Right renal pelvis (tissue), 4 donors: ENCODE measurements at places on chromosomes 5 and 9. TPM values are rescaled to one million over a fixed set of nuclear protein-coding genes. Genes with fewer than 3 reads are reported as not detected.

The FAM78A gene
- polyA plus RNA-seq: 3.2 TPM

The ASS1 gene
- polyA plus RNA-seq: 368 TPM

The HTR1A gene
- polyA plus RNA-seq: not detected

The IL17B gene
- polyA plus RNA-seq: 1.2 TPM

The CMBL gene
- 45.0 TPM for polyA plus RNA-seq

The LRRC19 gene
- polyA plus RNA-seq: 18.1 TPM

The TMEM215 gene
- 0.26 TPM for polyA plus RNA-seq

GRCh38 chr5:53322257-53322656 is 158.2 kb upstream of the FST start:
- no peak for DNase-seq

DNA sequence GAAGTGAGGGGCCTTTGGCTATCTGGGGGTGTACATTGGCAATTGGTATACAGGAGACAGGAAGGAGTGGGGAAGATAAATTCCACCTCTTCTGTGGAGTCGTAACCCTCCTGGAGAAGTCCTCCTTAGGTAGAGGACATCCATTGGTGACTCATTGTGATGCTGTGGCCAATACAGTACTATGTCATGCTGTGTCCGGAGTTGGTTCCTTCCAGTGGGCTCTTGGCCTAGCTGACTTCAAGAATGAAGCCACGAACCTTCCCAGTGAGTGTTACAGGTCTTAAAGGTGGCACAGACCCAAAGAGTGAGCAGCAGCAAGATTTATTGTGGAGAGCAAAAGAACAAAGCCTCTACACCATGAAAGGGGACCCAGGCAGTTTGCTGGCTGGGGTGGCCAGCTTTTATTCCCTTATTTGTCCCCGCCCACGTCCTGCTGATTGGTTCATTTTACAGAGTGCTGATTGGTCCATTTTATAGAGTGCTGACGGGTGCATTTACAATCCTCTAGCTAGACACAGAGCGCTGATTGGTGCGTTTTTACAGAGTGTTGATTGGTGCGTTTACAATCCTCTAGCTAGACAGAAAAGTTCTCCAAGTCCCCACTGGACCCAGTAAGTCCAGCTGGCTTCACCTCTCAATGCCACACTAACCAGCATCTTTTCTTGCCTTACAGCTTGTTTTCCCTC is 37.3 kb upstream of the FBP1 start:
- no peak for DNase-seq

GRCh38 chr9:32825203-32825602 is 41.9 kb downstream of the TMEM215 start:
- DNase-seq: no peak

- no peak for DNase-seq
Observed at GRCh38 chr9:84297162-84297821, 43.3 kb downstream of the SLC28A3 start.

GRCh38 chr5:175494264-175495183 is 16.2 kb downstream of the SFXN1 start:
- DNase-seq: no peak

DNA sequence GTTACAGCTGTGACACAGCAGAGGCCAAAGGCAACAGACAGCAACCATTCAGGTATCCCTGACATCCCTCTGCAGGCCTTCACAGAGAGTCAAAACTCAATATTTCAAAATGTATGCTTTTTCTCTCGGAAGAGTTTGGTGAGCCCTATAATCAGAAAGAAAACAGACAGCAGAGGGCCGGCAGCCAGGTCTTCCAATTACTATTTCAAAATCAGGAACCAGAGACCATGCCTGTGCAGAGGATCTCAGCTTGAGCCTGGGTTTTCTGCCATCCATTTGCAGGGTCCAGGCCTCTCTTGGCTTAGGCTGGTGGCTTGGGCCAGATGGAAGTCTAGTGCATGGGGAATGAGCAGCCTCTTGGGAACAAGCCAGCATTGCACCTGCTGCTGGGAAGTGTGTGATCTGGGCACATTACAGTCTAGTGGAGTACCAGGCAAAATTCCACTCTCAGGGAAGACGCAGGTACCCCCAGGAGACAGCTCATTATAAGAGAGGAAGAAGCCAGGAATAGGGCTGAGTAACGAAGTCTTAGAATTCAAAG is 231.3 kb downstream of the ENC1 start:
- no peak for DNase-seq

- DNase-seq: no peak
Observed at GRCh38 chr5:36360307-36360706, 58.6 kb upstream of the RANBP3L start.

DNA sequence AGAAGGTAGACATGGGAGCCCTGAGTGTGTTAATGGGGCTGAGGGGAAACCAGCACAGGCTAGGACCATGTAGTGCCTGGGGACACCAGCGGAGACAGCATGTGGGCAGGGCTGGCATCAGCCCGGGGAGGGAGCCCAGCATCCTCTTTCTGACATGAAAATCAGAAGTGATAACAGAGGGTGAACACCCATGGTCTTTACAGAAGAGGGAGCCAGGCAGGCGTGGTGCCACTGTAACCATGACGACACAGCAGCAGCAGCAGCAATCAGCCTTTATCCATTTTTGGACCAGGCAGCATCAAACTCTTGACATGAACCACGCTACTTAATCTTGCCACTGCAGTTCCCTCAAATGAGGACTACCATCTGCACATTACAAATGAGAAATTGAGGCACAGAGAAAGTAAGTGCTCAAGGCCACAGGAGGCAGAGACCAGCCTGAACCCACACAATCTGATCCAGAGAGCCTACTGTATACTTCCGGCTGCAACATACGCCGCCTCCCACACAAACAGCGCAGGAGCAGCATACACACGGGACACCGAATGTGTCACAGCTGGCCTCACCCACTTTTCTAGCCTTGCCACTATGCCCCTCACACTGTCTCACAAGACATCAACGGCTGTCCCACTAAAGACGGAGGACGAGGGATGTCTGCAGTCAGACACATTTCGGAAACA is 23.8 kb downstream of the CAMSAP1 start:
- DNase-seq: no peak
